Activated effector memory CD4-positive, alpha-beta T cell treated with Interleukin-2 at 50 U/mL for 16 hours (primary cell): ENCODE measurements at places on chromosomes 3 and 15.

DNA sequence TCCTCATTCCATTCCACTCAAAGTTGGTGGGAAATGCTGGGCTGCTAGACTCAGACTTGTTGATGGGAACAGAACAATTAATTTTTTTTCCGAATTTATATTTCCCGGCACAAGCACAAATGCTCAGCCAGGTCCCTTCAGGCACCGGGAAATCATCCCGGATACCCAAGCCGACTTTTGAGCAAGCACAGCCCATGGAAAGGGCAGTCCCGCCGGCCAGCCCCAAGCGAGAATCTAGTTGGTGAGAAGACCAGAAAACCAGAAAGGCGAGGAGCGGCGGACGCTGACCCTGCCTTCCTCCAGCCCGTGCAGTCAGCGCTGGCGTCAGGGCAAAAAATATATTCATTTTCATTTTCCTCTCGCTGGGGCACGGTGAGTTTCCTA lies 763 bp upstream of the ZIC4 start:
- no peak for DNase-seq

DNA sequence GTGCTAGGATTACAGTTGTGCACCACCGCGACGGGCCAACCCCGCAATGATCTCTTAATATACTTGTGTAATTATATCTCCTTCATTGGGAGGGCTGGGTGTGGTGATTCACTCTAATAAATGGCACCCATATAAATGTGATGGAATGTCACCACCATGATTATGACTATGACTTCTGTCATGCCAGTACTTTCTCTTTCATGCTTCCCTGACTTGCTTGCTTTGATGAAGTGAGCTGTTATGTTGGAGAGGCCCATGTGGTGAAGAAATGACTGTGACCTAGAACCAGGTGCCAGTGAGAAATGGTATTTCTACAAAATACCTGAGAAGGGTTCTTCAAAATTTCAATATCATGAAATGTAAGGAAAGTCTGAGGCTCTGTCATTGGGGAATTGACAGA lies 24.4 kb upstream of the TP63 start:
- DNase-seq: no peak

GRCh38 chr3:32041316-32041715 lies 59.8 kb downstream of the ZNF860 start:
- no peak for DNase-seq

DNA sequence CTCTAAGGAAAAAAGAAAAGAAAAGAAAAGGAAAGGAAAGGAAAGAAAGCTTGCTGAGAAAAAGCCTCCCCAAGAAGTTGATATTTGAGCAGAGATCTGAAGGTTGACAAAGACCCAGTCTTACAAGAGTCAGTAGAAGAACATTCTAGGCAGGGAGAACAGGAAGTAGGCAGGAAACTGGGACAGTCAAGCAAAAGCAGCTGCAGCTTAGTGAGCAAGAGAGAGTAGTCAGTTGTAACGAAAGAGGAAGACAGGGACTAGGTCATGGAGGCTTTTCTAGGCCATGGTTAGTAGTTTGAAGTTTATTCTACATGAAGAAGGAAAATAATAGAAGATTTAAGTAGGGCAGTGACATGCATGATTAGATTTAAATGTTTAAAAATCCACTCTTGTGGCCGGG lies 31.8 kb upstream of the KLHL6 start:
- DNase-seq: no peak

GRCh38 chr3:168812234-168812633 lies 716.5 kb upstream of the GOLIM4 start:
- DNase-seq: no peak

DNA sequence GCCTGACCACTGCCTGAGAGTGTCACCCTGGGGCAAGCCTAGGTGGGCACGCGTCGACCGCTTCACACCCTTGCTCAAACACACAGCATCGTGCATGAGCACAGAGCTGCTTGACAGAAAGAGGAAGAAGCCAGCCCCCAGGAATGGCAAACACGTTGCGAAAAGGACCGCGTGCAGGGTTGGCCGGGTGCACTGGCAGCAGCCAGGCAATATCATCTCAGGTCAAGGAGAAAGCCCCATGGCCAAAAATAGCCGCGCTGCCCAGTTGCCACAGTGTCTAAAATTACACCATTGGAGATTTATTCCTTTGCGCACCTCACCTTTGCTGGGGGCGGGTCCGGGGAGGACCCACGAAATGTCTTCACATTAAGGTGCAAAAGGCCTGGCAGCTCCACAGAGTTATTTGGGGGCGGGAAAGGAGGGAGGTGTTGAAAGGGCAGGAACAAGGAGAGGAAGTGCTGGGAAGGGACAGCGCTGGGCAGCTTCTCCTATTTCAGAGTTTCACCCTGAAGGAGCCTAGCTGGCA lies 44.7 kb upstream of the NR2F2 start:
- DNase-seq: no peak

DNA sequence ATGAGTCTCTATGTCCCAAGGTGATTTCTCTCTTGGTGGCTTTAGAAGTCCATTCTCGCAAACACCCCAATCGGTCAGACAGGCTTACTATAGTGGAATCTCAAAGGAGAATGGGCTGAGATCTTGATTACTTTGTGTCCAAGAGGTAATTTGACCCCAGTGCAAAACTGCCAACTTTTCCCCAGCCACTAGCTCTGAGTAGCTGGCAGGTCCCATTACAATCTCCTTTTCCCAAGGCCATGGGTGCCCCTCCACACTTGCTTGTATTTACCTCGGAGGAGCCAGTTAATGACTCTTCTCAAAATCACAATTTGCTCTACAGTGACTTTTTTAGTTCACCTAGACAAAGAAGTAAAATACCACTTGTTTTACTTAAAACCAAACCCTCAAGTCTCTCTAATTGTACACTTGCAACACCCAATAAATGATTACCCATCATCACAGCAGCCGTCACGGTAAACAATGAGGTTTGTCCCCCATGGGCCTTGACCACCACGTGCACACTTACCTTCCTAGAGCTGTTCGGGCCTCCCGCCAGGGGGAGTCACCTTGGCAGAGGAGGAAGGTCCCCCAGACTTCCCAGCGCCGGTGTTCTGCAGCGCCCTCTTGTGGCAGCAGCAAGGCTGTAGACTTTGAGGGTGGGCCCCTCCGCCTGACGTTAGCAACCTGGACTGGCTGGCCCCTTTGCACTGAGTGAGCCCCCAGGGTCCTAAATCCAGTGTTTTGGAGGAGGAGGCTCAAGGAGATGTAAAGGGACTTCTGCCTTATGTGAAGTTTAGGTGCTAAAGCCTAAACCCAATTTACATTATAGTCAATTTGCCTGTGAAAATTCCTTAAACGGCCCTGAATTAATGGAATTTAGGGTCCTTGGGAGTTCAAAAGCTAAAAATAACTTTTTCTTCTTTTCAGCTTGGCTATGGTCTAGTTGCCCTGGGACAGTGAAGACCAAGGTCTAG lies 18.7 kb upstream of the HDAC11 start:
- peak; percentile 55 for DNase-seq

DNA sequence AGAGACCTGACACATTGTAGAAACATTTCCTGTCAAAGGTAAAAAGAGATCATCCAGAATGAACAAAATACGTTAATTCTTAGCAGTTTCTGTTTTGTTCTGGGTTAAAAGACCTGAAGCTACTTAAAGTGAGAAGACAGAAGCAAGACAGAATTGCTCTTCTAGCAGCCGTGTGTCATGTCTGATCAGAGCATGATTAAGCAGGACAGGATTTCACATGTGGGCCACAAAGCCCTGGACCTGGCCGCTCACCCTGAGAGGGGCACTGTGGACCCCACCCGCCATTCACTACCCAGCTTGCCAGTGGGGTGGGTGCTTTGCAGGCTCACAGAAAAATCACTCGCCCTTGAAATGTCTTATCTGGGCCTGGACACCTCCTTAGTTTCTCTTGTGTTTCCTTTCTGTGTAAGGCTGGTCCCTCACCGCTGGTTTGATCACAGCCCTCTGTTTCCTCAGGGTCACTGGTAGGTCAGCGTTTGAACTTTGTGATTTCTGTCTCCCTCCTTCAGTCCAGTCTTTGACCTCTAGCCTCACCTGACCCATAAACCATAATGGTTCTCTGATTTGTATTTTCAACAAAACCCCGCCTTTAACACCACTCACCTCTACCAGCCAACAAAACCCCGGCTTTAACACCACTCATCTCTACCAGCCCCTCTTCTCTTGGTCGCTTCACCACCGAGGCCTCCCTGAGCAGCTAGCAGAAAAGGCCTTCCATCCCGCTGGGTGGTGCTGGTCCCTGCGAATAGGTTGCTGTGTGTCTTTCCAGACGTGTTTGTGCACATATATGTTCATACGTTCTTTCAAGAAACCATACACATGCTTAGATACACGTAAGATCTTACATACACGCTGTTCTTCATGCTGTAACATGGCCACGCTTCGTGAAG lies 185.0 kb downstream of the OR4M2 start:
- no peak for DNase-seq

GRCh38 chr3:171718493-171719185 lies 91.6 kb downstream of the PLD1 start:
- no peak for DNase-seq

DNA sequence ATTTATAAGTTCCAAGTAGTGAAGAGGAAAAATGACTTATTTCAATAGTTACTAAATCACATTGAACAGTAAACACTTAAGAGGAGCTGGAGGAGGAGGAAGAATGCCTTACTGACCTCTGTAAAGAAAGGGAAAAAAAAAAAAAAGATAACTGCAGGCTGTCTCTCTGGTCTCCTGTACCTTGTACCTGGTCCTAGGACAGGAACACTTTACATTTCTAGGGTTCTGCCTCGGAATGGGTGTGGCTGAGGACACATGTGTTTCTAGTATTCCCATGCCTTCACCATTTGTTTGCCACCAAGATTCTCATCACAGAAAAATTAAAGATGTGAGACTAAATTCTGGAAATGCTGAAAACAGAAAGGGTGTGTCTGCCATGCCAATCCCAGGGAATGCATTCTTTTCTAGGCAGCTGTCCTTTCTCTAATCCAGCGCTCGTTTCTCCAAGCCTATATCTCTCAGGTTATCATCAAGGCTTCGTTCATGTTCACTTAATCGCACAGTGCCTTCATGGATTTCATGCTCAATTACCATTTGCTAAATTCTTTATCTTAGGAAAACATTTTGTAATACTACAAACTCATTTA lies 1208.3 kb downstream of the OTOL1 start:
- no peak for DNase-seq
